ENCODE measurements at places on chromosomes 4 and X. TPM values are rescaled to one million over a fixed set of nuclear protein-coding genes. Genes with fewer than 3 reads are reported as not detected.

DNA sequence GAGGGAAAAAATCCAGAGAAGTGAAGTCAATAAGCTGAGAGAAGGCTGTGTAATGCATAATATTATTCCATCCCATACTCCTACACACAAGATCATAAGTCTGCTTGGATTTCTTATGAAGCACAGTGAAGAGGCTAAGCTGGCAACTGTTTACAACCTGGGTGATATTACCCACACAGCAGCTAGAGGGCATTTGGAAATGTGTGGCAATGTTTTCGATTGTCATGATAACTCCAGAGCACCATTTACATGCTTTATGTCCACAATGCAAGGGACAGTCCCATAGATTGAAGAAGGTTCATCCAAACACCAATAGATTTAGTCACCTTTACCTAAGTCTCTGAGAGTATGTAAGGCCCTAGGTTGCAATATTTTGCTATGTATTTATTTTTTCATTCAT, 412.2 kb downstream of the PPP3CA start:
- no peak overlapping the region for H3K27ac ChIP-seq
- H3K27me3 ChIP-seq: no peaks in the 10 kb centered on the region
- no peaks in the 10 kb centered on the region for H3K36me3 ChIP-seq
- no peaks in the 10 kb centered on the region for H3K4me1 ChIP-seq
- DNase-seq: no peak
- no peak overlapping the region for H3K4me3 ChIP-seq

DNA sequence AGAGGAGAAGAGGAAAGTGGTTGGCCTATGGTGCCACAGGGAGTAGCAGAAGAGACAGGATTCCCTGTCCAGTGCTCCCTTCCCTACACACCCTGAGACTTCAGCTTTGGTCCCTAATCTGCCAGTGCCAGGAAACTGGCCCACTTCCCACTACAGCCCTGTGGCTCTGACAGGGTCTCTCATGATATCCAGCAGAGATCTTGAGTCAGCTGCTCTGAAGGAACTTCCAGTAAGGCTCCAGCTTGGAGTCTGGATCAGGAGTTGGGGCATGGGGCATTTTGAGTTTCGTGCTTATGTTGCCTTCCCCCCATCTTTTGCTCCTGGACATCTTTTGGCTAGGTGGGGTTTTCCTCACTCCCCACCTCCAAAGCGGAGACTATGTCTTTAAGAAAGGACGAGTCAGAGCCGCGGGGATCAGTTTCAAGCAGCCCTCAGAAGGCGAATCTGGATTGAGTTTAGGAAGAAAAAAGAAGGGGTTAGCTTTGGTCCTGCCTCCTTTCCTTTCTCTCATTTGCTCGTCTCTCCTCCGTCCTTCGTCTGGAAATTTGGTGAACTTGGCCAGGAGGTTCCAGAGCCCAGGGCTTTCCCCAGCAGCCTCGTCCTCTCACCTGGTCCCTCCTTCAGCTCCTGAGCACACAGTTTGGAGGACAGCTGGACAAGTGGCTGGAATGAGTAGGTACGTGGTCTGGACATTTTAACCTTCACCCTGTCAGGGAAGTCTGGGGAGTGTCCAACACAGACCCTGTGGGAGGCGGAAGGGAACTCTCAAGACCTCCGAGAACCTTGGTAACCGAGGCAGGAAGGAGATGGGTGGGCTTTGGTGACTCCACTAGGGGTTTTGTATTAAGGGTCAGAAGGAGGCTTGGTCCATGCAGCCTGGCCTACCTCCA, 104.4 kb downstream of the RTL5 start:
- peak overlapping the region; percentile 52 for H3K4me3 ChIP-seq
- no peaks in the 10 kb centered on the region for H3K27me3 ChIP-seq
- H3K27ac ChIP-seq: no peak overlapping the region
- no peaks in the 10 kb centered on the region for H3K4me1 ChIP-seq
- H3K36me3 ChIP-seq: no peaks in the 10 kb centered on the region

GRCh38 chrX:17836830-17837229, 24.3 kb downstream of the RAI2 start:
- no peaks in the 10 kb centered on the region for H3K4me1 ChIP-seq
- H3K27ac ChIP-seq: no peak overlapping the region

GRCh38 chr4:140867356-140867755, 111.2 kb upstream of the TBC1D9 start:
- no peak for DNase-seq
- H3K4me1 ChIP-seq: no peaks in the 10 kb centered on the region
- no peak overlapping the region for H3K27ac ChIP-seq
- no peaks in the 10 kb centered on the region for H3K27me3 ChIP-seq

- no peak overlapping the region for H3K4me3 ChIP-seq
- DNase-seq: peak; percentile 86
- H3K27ac ChIP-seq: no peak overlapping the region
- no peaks in the 10 kb centered on the region for H3K27me3 ChIP-seq
- no peaks in the 10 kb centered on the region for H3K4me1 ChIP-seq
Measured at GRCh38 chr4:7124689-7125442, 57.0 kb upstream of the GRPEL1 start.

- H3K36me3 ChIP-seq: no peaks in the 10 kb centered on the region
- H3K27me3 ChIP-seq: no peaks in the 10 kb centered on the region
- H3K27ac ChIP-seq: no peak overlapping the region
- H3K4me1 ChIP-seq: peaks cover 5% of the 10 kb centered on the region
- H3K4me3 ChIP-seq: no peak overlapping the region
Measured at GRCh38 chrX:124260845-124261244, 71.6 kb upstream of the TEX13D start.

GRCh38 chr4:187417721-187418120, 577.9 kb upstream of the ZFP42 start:
- no peaks in the 10 kb centered on the region for H3K36me3 ChIP-seq
- no peak overlapping the region for H3K27ac ChIP-seq
- no peak for DNase-seq
- H3K4me3 ChIP-seq: no peak overlapping the region

- no peaks in the 10 kb centered on the region for H3K36me3 ChIP-seq
- no peak overlapping the region for H3K27ac ChIP-seq
- H3K4me1 ChIP-seq: no peaks in the 10 kb centered on the region
- H3K4me3 ChIP-seq: no peak overlapping the region
- H3K27me3 ChIP-seq: no peaks in the 10 kb centered on the region
Measured at GRCh38 chr4:61379406-61379805, 179.3 kb downstream of the ADGRL3 start.

GRCh38 chr4:34878961-34879360, 1365.4 kb downstream of the ARAP2 start:
- no peak overlapping the region for H3K27ac ChIP-seq
- no peaks in the 10 kb centered on the region for H3K4me1 ChIP-seq
- H3K36me3 ChIP-seq: no peaks in the 10 kb centered on the region
- no peaks in the 10 kb centered on the region for H3K27me3 ChIP-seq
- H3K4me3 ChIP-seq: no peak overlapping the region
- no peak for DNase-seq

DNA sequence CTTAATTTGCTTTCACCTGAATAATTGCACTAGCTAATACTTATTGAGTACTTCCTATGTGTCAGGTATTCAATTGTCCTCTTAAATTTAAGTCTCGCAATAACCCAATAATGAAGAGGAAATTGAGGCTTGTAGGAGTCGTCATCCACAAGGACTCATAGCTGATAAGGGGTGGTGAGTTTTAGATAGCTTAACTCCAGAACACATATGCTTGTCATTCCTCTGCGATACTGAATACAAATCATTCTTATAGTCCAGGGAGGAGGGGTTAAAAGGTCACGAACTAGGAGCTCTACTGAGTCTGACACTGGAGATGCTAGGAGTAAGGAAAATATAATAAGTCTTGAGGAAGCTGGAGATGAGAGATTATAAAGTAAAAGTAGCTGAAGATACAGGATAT, 1.4 kb upstream of the PACRGL start:
- no peak for DNase-seq
- no peaks in the 10 kb centered on the region for H3K27me3 ChIP-seq
- H3K4me3 ChIP-seq: no peak overlapping the region
- no peaks in the 10 kb centered on the region for H3K4me1 ChIP-seq
- H3K36me3 ChIP-seq: no peaks in the 10 kb centered on the region
- no peak overlapping the region for H3K27ac ChIP-seq

DNA sequence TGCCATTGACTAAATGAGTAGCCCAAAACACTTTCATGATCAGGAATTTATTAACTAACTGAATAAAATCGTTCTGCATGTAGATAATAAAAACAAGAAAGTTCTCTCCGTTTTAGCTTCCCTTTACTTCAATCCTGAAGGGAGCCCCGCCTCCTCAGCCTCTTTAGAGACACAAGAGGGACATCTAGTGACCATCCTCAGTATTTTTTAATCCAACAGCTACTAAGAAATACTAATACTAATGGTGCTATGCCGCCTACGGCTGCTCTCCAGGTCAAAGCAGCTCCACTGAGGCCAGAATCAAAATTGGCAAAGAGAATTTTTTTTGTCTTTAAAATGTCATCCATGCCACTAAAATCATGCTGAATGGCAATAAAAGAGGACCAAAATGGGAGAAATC, 3.2 kb upstream of the PCDH19 start:
- peak; percentile 52 for DNase-seq
- no peak overlapping the region for H3K4me3 ChIP-seq
- no peaks in the 10 kb centered on the region for H3K4me1 ChIP-seq
- no peak overlapping the region for H3K27ac ChIP-seq

- DNase-seq: no peak
- no peaks in the 10 kb centered on the region for H3K27me3 ChIP-seq
- no peak overlapping the region for H3K27ac ChIP-seq
- H3K36me3 ChIP-seq: peaks cover 5% of the 10 kb centered on the region
Measured at GRCh38 chr4:150828159-150828558, 186.9 kb downstream of the LRBA start.

DNA sequence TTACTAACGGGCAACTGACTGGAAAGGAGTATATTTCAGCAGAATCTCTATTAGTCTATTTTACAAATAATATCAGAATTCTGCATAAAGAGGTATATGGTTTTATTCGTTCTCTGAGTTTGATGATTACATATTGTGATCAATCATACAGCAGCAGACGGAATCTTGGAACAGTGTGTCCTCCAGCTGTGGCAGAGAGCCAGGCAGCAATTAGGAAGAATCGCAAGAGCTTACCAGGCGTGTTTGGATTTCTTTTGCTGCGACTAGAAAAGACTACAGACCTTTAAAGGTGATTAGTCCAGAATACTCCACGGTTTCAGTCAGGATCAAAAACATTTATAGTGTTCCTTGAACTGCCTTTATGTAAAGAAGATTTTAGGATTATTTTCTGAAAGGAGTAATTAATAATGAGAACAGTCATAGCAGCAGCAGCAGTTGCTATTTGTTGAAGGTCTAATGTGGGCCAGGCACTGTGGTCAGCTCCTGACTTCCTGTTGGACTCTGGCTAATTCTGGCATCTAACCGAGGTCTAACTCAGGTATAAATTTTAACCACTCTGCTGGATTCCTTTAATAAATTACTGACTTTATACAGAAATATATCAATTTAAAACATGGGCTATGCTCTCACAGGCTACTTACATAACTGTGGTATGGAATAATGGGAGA, 225.3 kb upstream of the CXorf66 start:
- H3K27me3 ChIP-seq: no peaks in the 10 kb centered on the region
- DNase-seq: no peak
- no peak overlapping the region for H3K27ac ChIP-seq
- no peak overlapping the region for H3K4me3 ChIP-seq
- no peaks in the 10 kb centered on the region for H3K36me3 ChIP-seq

DNA sequence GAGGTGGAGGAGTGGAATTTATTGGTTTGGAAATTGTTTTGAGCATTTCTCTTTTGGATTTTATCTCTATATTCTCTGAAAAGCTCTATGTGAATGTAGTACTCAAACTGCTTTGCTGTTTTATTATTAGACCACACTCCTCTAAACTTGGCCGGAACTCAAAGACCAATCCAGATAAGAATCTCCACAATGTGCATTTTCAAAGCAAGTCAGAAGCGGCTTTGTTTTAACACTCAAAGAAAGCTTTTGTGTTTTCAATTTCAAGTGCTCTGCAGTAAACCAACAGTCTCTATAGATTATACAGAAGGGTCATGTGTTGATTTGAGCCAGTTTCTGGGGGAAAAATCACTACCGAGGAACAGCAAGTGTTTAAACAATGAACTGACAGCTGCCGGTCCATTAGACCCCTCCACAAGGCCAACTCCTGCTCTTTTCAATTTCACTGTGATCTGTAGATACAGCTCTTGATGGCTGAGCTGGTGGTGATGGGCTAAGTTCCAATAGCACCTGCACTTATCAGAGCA, 79.4 kb downstream of the FTHL17 start:
- no peaks in the 10 kb centered on the region for H3K4me1 ChIP-seq
- no peaks in the 10 kb centered on the region for H3K27me3 ChIP-seq
- no peak overlapping the region for H3K27ac ChIP-seq
- no peaks in the 10 kb centered on the region for H3K36me3 ChIP-seq

- no peak for DNase-seq
- H3K4me1 ChIP-seq: no peaks in the 10 kb centered on the region
- H3K27me3 ChIP-seq: no peaks in the 10 kb centered on the region
- no peak overlapping the region for H3K27ac ChIP-seq
- H3K36me3 ChIP-seq: no peaks in the 10 kb centered on the region
Measured at GRCh38 chr4:177546745-177547144, 104.5 kb upstream of the AGA start.

GRCh38 chr4:94406668-94407437, 44.9 kb upstream of the PDLIM5 start:
- peak overlapping the region; percentile 43 for H3K4me3 ChIP-seq
- no peaks in the 10 kb centered on the region for H3K36me3 ChIP-seq
- H3K27me3 ChIP-seq: no peaks in the 10 kb centered on the region
- no peak overlapping the region for H3K27ac ChIP-seq
- DNase-seq: peak; percentile 80

- H3K27me3 ChIP-seq: no peaks in the 10 kb centered on the region
- no peak overlapping the region for H3K27ac ChIP-seq
- no peaks in the 10 kb centered on the region for H3K36me3 ChIP-seq
- no peaks in the 10 kb centered on the region for H3K4me1 ChIP-seq
- H3K4me3 ChIP-seq: no peak overlapping the region
Measured at GRCh38 chrX:38318606-38319005, 8.7 kb downstream of the RPGR start.

DNA sequence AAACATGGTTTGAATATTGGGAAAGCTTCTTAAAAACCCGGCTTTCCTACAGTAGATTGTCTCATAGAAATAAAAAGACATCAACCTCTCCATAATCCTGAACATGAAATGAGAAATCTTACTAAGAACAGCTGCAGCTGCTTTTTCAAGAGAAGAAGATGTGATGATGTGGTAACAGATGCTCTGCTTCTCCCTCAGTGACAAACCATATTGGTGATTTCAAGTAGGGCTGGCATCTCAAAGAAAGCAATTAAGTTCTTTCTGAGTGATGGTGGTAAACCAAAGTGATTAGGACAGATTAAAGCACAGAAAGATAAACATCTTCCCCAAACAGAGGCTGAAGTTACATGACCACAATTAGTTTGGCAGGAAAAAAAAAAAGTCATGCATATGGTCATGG, 1477.7 kb downstream of the RAPGEF2 start:
- no peak overlapping the region for H3K27ac ChIP-seq
- no peak overlapping the region for H3K4me3 ChIP-seq
- no peak for DNase-seq
- no peaks in the 10 kb centered on the region for H3K36me3 ChIP-seq
- H3K27me3 ChIP-seq: no peaks in the 10 kb centered on the region
- H3K4me1 ChIP-seq: no peaks in the 10 kb centered on the region

- H3K27me3 ChIP-seq: no peaks in the 10 kb centered on the region
- DNase-seq: no peak
- H3K4me3 ChIP-seq: no peak overlapping the region
- no peaks in the 10 kb centered on the region for H3K36me3 ChIP-seq
- H3K4me1 ChIP-seq: no peaks in the 10 kb centered on the region
- H3K27ac ChIP-seq: no peak overlapping the region
Measured at GRCh38 chr4:20422398-20422797, 170.7 kb downstream of the SLIT2 start.

The HTR2C gene
- total RNA-seq: not detected

The MANBA gene
- total RNA-seq: 20.9 TPM

The CASP3 gene
- 19.3 TPM for total RNA-seq

The PAGE2 gene
- not detected for total RNA-seq

The LEF1 gene
- 5.8 TPM for total RNA-seq

The AWAT2 gene
- not detected for total RNA-seq

The GCNA gene
- 4.8 TPM for total RNA-seq

The MPP1 gene
- total RNA-seq: 45.7 TPM

The MCUB gene
- 12.5 TPM for total RNA-seq

The CCDC160 gene
- not detected for total RNA-seq
